ENCODE measurements at places on chromosomes 7 and 10.

GRCh38 chr7:111004310-111004901 is 86.5 kb upstream of the LRRN3 start:
- DNase-seq, result no peak

GRCh38 chr10:110432814-110433565 is 64.7 kb upstream of the DUSP5 start:
- no peak for DNase-seq

- DNase-seq, result no peak
Observed at GRCh38 chr10:101686133-101686925, 8.6 kb downstream of the FBXW4 start.

GRCh38 chr7:130865408-130866236 is 131.6 kb upstream of the KLF14 start:
- no peak for DNase-seq

- DNase-seq, result no peak
Observed at GRCh38 chr10:86100581-86101061, 266.0 kb downstream of the GRID1 start.

DNA sequence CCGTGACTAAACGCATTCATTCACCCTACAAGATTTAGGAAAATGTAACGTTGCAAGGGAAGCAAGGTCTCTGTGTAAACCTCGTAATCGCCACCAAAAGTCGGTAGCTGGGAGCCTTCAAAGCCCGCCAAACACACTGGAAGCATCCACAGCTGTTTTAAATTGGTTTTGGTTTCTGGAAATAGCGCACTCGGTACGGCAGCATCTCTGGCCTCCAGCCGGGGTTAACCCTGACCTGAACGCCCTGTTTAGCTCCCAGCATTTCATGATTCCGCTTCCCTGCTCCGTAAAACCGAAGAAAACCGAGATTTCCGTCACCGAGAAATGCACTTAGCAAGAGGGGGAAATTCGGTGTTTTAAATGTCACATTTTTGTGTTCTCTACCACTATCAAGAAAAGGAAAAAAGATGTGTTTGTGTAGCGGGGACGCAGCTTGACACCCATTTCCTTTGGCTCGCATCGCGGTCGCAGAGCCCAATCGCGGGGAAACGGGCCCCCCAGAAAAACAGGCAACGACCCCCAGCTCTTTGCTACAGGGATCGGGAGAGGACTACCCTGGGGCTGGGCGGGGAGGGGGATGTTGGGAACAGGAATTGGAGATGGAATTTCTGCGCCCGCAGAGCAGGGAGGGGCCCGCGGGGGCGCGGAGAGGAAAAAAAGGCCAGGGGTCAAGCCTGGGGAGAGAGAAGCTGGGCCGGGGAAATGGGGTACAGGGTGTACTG is 646 bp downstream of the SGCE start:
- no peak for DNase-seq

DNA sequence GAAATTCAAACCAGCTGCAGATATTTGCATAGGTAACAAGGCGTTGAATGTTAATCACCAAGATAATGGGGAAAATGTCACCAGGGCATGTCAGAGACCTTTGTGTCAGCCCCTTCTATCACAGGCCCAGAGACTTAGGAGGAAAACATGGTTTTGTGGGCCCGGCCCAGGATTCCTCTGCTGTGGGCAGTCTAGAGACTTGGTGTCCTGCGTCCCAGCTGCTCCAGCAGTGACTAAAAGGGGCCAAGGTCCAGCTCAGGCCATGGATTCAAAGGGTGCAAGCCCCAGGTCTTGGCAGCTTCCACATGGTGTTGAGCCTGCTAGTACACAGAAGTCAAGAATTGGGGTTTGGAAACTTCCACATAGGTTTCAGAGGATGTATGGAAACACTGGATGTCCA is 147.5 kb upstream of the ZWINT start:
- no peak for DNase-seq

DNA sequence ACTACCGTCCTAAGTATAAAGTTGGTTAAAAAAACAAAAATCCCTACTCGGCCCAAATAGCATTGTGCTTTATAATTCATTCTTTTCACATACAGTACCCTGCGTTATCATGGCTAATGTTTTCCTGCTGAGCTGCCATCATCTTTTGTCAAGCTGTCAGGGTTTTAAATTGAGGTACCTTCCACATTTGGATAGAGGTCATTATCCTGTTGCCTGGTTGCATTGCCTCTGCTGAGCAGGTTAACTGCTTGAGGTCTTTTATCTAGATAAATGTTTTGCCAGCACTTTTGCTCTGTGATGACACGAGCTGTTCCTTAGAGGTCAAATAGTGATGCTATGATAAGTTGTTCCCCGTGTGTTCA is 94.4 kb upstream of the FZD1 start:
- DNase-seq, result no peak

DNA sequence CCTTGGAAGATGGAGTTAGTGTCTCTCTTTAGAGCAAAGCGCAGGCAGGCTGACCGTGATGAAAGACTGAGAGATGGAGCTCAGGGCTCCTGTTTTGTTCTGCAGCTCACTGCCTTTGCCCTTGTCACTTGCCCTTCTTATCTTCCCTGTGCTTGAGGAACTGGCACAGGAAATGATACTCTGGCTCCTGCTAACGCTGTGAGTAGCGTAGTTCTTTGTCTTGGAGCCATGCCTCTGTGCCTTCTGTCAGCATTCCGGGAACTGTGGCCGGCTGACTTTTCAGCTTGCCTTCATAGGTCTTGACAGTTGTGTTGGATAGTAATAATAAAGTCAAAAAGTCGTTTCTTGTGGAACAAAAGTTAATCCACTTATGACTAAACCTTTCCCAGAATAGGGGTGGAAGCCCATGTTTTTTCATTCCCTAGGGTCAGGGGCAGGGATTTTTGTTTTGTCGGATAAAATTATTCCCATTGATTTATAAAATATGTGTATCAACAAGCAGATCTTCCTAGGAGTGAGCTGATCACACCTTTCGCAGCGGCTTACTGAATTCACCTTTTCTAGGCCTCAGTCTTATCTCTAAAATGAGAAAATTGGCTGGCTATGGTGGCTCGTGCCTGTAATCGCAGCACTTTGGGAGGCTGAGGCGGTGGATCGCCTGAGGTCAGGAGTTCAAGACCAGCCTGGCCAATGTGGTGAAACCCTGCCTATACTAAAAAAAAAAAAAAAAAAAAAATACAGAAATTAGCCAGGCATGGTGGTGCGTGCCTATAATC is 16.6 kb upstream of the TMEM236 start:
- DNase-seq, result no peak

GRCh38 chr7:129515381-129515780 is 13.1 kb downstream of the SMKR1 start:
- no peak for DNase-seq

GRCh38 chr7:74653686-74654181 is 3.8 kb upstream of the GTF2I start:
- no peak for DNase-seq

DNA sequence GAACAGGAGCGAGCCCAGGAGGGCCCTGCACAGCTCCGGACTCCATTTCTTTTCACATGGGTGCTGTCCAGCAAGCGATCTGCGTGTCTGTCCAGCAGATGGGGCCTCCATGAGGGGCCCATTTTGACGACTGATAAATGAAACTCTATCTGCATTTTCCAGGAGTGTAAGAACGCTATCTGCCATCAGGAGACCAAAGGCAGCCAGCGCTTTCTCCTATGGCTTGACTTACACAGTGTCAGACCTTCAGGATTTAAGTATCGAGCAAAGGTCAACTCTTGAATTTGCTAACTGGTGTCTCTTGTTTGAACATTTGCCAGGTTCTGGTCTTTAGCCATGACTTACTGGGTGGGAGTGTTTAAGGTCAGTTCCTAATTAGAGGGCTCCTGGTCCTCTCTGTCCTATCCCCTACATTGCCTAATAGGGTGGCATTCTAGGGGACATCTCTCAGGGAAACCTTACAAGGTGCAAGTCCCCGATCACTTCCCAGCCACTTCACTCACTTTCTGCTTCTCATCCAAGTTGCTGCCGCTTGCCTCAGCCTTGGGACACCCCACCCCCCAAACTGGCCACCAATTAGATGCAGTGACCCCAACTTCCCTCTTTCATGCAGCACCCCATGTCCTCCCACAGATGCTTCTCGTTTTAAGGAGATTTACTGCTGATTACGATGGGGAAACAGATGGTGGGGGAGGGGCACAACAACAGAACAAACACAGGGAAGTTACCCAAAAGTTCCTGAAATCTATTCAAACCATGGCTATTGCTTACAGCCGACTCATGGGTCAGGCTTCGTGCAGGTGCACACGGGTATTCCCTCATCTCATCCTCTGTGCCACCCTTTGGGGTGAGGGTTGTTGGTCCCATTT is 20.0 kb downstream of the VSIR start:
- no peak for DNase-seq

GRCh38 chr10:25556457-25556856 is 377.6 kb upstream of the MYO3A start:
- DNase-seq, result no peak

- no peak for DNase-seq
Observed at GRCh38 chr10:69421611-69422308, 5.0 kb upstream of the TACR2 start.

DNA sequence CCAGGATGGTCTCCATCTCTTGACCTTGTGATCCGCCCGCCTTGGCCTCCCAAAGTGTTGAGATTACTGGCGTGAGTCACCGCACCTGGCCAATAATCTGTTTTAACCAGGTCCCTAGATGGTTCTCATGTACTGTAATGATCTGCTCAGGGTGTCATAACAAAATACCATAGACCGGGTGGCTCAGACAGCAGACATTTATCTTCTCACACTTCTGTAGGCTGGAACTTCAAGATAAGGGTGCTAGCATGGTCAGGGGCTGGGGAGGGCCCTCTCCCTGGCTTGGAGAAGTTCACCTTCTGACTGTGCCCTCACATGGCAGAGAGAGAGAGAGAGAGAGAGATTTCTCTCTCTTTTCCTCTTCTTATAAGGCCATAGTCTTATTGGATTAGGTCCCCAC is 279.4 kb upstream of the LYZL1 start:
- no peak for DNase-seq

DNA sequence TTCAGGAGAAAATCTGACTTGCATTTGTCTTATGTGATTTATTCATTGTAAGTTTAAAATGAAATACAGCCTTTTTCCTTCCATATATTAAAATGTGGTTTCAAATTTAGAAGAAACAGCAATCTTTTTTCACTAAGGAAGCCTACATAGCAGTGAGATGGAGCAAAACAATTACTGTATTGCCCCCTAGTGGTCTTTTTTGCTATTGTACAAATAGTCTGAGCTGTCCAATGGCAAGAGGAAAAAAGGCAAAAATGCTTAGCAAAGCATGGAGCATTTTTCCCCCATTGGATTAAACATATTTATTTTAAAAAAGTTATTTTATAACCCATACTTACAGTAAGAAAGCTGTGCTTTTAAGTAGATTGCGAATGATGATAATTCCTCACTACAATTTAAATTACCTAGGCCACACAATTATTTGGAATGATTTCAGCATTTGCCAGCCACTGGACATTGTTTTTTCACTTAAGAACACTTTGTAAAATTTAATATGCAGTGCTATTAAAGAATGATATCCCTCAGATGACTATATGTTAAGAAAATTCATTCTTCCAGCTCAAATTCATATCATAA is 119.5 kb downstream of the CPED1 start:
- no peak for DNase-seq

DNA sequence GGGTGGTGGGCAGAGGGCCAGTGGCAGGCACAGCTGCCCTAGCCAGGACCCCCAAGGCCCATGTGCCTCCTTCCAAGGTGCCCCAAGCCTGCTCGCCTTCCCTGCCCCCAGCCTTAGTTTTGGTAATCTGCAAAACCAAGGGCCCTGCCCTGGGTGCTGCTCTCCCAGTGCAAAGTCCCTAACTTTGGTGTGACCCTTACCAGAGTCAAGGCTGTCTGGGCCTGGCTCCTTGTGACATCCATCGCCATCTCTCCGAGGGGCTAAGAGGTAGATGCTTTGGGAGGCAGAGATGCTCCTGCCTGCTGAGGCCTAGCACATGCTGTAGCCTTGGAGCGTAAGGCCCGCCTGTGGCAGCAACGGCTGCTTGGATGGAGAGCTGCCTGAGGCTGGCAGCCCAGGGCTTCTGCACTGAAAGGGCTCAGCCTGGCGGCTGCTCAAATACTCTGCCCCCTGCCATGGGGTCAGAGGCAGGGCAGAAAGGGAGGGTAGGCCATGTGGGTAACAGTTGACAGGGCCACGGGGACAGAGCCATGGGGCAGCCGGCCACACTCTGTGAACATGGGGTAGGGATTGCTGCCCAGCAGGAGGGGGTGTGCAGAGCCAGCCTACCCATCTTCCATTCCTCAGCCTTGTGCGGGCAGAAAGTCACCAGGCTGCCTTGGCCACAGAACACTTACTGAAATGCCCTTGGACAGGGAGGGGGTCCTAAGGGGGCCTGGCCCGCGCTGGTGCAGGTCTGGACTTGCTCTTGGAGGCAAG is 17.9 kb upstream of the MYL7 start:
- DNase-seq, result no peak

DNA sequence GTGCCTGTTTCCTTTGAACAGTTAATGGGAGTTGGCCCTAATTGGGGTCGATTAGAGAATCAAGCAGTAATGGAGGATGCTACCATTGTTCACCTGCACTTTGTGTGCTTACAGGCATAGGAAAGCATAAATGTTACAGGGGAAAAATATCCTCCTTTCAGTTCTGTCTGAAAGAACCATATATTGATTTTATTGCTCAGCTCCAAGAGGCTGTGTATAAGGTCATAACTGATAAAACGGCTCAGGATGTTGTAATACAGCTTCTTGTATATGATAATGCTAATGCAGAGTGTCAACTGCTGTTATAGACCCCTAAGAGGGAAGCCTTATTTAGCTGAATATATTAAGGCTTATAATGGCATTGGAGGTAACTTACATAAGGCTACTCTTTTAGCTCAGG is 32.9 kb upstream of the AKR1C2 start:
- DNase-seq, result no peak

- DNase-seq, result no peak
Observed at GRCh38 chr10:53716156-53716555, 943.6 kb upstream of the MBL2 start.

GRCh38 chr10:22364407-22365140 is 19.3 kb downstream of the SPAG6 start:
- DNase-seq, result no peak

- no peak for DNase-seq
Observed at GRCh38 chr7:2260820-2261219, 18.8 kb downstream of the NUDT1 start.

- DNase-seq, result no peak
Observed at GRCh38 chr10:118980135-118980865, 49.2 kb upstream of the NANOS1 start.

DNA sequence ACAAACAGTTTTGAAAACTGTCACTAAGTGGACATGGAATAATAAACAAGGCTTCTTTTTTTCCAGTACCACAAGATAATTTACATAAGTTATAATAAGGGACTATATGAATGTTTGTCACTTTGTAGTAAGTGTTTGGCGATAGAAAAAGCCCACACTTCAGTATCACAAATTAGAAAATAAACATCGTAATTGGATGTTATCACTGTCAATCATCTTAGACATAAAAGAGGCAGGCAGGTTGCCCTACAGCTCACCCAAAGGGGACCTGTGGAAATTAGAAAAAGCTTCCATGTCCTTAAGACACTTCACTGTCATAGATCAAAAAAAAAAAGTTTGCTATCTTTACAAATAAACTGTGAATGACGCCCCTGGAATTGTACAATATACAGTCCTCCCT is 3.6 kb upstream of the NOC3L start:
- no peak for DNase-seq

All from stimulated activated CD4-positive, alpha-beta T cell treated with anti-CD3 and anti-CD28 coated beads, Interleukin-12 subunit alpha, Interleukin-12 subunit beta, amount 100 ng/mL, for 24 hours (primary cell).